ENCODE measurements at places on chromosomes 1 and 21.

DNA sequence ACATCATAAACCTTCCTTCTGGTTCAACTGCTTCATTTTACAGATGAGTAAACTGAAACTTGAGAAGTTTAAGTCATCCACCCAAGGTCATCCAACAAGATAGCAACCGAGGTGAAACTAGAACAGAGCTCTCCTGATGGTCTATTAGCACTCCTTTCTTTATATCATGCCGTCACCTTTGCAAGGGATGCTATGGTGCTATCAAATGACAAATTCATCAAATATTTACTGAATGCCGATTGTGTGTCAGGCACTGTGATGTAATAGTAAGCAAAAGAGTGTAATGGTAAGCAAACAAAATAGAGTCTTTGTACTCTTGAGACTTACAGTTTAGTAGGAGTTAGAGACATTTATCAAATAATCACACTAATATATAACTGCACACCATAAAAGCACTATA lies 14.0 kb upstream of the SGIP1 start:
- DNase-seq = no peak

DNA sequence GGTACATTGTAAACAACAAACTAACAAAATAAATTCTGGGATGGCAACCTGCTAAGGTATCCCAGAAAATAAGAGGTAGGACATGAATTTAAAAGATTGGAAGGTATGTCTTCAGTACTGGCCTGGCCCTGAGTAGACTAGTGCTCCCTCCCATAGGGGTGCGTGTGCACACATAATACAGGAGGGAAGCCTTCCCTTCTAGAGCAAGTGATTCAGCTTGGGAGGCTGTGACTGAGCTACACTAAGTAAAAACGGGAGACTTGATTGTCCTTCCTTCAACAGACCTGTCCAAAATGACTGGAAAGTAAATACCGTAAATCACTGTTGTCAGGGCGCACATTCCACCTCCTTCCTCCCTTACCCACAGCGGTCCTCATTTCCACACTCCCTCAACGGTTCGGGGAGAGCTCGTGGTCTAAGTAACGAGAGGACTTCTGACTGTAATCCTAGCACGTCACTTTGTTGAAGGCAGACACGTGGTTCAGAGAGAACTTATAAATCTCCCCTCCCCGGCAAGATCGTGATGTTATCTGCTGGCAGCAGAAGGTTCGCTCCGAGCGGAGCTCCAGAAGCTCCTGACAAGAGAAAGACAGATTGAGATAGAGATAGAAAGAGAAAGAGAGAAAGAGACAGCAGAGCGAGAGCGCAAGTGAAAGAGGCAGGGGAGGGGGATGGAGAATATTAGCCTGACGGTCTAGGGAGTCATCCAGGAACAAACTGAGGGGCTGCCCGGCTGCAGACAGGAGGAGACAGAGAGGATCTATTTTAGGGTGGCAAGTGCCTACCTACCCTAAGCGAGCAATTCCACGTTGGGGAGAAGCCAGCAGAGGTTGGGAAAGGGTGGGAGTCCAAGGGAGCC lies at the start of gene TGFB2:
TGFB2 (plus strand) TSS at position 523 of the 859 bp plus-strand sequence. CDS start 1,366 bp downstream, outside the sequence.
- DNase-seq = no peak

DNA sequence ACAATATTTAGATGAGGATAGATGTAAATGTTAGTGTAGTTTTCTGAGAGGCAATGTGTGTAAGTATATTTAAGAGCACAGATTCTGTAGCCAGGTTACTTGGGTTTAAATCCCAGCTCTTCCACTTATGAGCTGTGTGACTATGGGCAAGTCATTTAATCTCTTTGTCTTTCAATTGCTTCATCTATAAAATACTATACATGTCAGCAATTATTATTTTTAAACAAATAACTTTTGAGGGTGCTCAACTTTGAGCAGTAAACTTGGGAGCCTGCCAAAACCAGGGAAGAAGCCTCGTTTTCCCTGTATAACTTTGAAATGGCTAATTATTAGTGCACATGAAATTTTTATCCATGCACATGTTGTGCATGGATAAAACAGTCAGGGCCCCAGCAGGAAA lies 222.8 kb downstream of the FOXD2 start:
- no peak for DNase-seq

- DNase-seq = no peak
Observed at GRCh38 chr21:42887326-42887725, 5.8 kb upstream of the NDUFV3 start.

DNA sequence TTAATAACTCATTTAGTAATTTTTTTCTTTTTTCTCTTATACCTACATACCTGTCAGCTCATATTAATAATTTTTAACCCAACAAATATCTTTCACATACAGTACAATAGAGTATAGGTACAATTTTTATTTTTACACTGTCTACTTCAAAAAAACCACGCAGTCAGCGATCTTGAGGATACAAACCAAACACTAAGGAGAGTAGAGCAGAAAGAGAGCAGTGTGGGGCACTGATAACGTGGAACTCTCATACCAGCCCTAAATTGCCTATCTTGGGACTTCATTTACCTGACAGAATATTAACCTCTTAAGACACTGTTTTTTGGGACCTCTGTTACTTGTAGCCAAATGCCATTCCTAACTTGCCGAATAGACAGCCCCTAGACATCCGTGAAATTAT lies 5.5 kb downstream of the TRMT1L start:
- no peak for DNase-seq

DNA sequence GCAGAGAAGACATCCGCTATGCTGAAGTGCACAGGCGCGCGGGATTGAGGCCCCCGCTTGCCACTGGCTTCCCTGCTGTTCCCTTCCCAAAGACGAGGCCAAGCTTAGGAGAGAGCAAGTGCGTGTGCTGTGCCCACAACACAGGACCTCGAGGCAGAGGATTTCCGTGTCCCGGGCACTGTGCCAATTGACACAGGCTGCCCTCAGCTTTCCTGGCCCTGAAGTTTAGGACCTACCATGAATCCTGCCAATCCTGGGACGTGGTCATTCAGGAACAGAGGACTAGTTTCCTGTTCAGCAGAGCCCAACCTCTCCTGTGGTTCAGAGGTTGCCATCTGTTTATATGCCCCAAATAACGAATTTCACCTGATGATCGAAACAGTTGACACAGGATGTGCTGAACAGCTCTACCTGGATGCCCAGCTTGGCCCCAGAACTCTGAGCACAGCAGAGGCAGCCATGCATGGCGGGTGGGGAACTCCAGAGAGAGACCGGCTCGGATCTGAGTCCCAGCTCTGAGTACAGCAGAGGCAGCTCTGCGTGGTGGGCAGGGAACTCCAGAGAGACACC lies 22.0 kb downstream of the SLC37A1 start:
- DNase-seq = no peak

DNA sequence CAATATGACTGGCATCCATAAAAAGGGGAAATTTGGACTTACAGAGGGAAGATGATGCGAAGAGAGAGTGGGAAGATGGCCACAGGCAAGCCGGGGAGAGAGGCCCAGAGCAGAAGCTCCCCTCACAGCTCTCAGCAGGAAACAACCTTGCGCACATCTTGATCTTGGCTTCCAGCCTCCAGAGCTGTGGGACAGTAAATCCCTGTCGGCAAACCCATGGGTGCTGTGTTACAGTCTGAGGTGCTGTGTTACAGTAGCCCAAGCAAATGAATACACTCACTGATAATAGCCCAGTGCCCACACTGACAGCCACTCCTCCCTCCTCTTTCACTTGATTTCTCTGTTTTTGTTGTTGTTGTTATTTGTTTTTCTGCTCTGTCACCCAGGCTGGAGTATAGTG lies 22.4 kb downstream of the CDCA8 start:
- DNase-seq = no peak

DNA sequence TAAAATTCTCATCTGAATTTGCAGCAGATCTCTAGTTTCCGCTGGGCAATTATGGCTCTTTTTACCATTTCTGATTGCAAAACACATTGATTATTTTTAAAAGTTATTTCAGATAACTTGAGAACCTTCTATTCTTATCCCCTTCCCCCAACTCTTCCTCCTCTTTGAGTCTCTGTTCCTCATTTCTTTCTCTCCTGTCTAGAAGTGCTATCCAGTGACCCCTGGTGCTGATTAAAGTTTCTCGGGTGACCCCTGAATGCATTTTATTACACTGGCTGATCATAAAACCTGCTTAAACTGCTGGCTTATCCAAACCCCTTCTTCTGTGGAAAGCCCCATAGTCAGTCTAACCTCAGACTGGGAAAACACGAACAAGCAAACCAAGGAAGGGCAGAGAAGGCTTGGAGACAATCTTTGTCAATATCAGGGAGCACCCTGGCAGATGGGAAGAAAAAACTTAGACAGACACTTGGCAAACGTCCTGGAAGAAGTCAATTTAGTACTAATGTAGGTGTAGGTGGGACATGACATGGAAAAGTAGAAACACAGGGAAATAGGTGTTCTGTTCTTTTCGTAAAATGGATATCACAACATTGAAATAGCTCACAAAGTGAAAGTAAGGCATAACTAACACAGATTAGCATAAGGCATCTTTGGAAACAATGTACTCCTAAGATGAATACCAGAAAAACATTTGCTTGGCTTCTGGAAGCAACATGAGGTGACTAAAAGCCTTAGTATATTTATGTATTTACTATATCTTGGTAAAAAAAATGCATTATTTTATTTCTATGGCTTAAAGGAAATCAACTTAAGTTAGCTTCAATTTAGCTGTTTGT lies 61.4 kb downstream of the GORAB start:
- no peak for DNase-seq

GRCh38 chr1:29972421-29973053 lies 736.2 kb downstream of the PTPRU start:
- DNase-seq = no peak

DNA sequence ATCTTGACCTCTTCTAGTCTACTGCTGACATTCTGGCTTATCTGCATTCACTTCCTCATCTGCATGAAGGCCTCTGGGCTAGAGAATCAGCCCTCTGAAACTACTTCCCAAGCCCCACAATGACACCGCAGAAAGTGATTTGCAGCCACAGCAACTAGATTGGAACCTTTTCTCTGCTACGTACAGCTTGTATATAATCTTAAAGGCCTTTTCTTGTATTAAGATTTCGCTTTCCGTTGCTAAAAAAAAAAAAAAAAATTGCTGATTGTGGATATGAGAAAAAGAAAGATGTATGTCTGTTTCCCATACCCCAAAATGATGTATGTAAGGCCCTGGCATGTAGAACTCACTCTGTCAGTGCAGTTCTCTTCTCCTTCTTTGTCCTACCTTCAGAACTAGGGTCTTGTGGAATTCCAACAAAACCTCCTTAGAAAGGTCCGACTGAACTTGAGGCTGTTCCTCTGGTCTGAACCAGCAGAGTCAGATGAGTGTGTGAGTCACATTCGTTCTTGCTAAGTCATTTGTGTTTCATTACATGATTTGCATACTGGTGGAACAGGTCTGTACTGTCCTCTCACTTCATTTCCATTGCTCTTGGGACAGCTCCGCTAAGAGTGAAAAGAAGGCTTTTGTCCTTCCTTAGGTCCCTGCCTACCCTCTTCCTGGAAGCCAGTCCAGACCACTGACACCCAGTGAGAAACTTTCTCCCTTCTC lies 62.7 kb downstream of the PLPP3 start:
- DNase-seq = no peak

DNA sequence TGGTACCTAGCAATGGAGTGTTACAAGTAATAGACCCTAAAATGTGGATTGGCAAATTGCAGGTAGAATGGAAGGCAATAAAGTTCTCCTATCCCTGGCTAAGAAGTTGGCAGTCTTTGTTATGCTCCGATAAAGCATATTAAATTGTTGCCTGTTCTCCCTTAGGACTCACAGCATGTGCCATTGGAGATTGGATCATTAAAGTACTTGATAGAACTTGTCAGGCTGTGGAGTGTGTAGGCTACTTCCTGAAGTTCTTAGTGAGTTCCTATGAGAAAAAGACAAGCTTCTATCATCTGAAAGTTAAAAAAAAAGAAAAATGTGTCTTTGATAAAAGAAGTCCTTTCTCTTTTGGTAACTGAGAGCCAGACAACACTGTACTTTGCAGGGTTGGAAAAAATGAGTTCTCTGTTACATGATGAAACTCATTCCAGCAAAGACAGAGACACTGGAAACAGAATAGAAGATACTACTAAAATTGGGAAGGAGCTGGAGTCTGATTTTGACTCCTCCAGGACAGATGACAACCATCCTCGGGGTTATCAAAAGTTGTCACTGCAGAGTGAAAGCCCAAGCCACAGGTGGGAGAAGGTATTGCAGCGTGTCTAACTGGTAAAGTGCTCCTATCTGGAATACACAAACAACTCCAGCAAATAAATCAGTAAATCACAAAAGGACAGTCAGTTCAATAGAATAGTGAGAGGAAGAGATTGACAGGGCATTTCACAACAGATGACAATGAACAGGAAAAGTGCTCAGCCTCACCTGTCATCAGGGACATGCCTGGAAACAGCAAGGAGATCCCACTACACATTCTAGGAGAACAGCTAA lies 87.5 kb upstream of the WDR26 start:
- no peak for DNase-seq

DNA sequence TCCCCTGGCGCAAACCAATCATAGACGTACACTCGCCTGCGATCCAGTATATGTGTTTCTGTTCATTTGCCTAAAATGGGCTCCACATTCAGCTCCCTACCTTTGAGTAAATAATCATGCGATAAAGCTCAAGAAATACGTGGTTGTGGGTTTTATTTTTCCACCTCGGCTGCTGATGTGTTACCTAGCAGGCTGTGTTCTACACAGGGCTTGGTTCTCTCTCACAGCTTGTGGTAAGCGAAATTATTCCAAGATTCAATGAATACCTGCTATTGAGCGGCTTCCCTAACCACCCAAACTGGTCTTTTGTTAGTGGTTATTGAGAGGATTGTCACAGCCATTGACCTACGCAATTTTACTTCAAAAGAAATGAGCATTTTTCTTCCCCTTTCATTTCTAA lies 180.2 kb downstream of the PBX1 start:
- no peak for DNase-seq

DNA sequence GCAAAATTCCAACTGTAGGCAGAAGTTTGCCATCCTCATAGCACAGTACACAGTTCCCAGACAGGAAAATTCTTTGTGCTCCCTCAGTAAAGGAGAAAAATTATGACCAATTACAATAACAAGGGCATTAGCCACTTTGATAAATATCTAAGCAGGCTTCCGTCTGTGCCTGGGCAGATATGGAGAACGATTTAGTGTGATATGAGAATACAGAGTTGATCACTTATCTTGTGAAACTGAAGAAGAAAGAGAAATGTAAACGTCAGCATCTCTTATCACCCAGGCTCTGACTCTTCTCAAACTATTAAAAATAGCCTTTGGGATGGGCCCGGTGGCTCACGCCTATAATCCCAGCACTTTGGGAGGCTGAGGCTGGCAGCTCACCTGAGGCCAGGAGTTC lies 54.5 kb upstream of the TIAM1 start:
- DNase-seq = no peak
